HFFc6 (cell line): ENCODE measurements at places on chromosomes 2 and 18. TPM values are rescaled to one million over a fixed set of nuclear protein-coding genes. Genes with fewer than 3 reads are reported as not detected.

SLC14A1 gene
- 0.46 to 0.96 TPM (median 0.74 TPM) in 3 replicates for total RNA-seq

CPSF3 gene
- total RNA-seq = 40.6 to 45.8 TPM (median 43.3 TPM) in 3 replicates

SERPINB10 gene
- 1.5 to 3.2 TPM (median 1.6 TPM) in 3 replicates for total RNA-seq

CRYGD gene
- total RNA-seq = not detected in 3 replicates

PRKAG3 gene
- not detected in 3 replicates for total RNA-seq

TDRD15 gene
- not detected in 2 replicates for total RNA-seq

ADD2 gene
- not detected in 3 replicates for total RNA-seq

FEV gene
- not detected in 3 replicates for total RNA-seq

GDF7 gene
- not detected in 3 replicates for total RNA-seq

MYOM1 gene
- total RNA-seq = 0.14 TPM in 1 of 3 replicates, not detected in the others

CMPK2 gene
- not detected in 3 replicates for total RNA-seq

RUFY4 gene
- total RNA-seq = not detected in 3 replicates

ARL6IP6 gene
- 12.4 to 26.1 TPM (median 19.0 TPM) in 3 replicates for total RNA-seq

SLC9A4 gene
- not detected in 2 replicates for total RNA-seq

COL4A4 gene
- total RNA-seq = 0.02 to 0.11 TPM in 2 of 3 replicates, not detected in the other

CDH7 gene
- not detected in 3 replicates for total RNA-seq

MERTK gene
- 0.08 to 0.09 TPM in 2 of 3 replicates, not detected in the other for total RNA-seq

STPG4 gene
- total RNA-seq = 0.15 to 0.22 TPM in 2 of 3 replicates, not detected in the other

INPP5D gene
- total RNA-seq = 0.66 TPM in 1 of 3 replicates, not detected in the others

MATN3 gene
- 0.81 to 1.5 TPM (median 1.1 TPM) in 3 replicates for total RNA-seq

PFN4 gene
- total RNA-seq = 0.89 to 1.1 TPM (median 0.97 TPM) in 3 replicates

LINC00305 gene
- total RNA-seq = not detected in 3 replicates

USP40 gene
- total RNA-seq = 23.5 to 27.3 TPM (median 24.1 TPM) in 3 replicates

LIMS3 gene
- 0.75 to 1.1 TPM (median 1.0 TPM) in 3 replicates for total RNA-seq

SLC4A1AP gene
- 23.0 and 24.7 TPM in 2 replicates for total RNA-seq
